Stimulated activated CD8-positive, alpha-beta memory T cell treated with anti-CD3 and anti-CD28 coated beads, Interleukin-4, amount 100 ng/mL, for 4 hours (primary cell): ENCODE measurements at places on chromosomes 3 and 15.

GRCh38 chr3:54772746-54773145 is 155.1 kb downstream of the LRTM1 start:
- no peak for DNase-seq

DNA sequence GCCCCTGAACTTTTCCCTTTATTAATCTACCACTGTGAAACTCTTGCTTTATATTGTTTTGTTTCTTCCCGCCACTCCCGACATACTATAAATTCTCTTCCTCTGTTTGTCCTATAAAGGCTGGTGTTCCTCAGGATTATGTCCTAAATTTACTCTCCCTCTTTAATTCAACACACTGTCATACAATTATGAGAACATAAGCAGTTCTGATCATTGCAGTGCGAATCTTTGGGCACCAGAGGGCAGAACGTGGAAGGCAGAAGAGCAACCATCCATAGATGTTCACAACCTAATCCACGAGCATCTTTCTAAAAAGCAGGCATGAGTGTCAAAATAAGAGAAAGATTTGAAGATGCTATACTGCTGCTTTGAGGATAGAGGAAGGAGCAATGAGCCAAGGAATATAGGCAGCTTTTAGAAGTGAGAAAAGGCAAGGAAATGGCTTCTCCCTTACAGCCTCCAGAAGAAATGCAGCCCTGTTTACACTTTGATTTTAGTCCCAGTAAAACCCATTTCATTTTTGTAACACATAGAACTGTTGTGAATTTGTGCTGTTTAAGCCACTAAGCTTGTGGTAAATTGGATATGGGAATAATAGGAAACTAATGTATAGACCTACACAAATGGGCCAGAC is 179.4 kb downstream of the GBE1 start:
- DNase-seq = no peak

GRCh38 chr15:96561593-96561992 is 231.1 kb downstream of the NR2F2 start:
- no peak for DNase-seq

GRCh38 chr3:148335612-148336011 is 362.1 kb upstream of the AGTR1 start:
- DNase-seq = no peak

DNA sequence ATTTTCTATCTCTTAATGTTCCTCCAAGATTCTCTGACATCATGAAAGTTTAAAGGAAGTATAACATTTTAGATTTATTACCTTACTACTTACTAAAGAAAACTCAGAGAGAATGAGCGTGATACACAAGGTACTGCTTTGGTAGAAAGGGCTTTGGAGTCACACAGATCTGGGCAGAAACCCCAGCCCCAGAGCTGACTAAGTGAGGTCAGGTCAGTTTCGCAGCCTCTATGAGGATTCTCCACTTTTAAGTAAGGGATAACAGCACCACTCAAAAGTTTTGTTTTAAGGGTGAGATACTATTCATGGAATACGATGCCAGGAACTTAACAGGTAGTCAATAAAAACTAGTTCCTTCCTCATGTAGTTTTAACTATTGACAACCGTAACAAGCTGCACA is 76.1 kb downstream of the CLDN11 start:
- DNase-seq = no peak

DNA sequence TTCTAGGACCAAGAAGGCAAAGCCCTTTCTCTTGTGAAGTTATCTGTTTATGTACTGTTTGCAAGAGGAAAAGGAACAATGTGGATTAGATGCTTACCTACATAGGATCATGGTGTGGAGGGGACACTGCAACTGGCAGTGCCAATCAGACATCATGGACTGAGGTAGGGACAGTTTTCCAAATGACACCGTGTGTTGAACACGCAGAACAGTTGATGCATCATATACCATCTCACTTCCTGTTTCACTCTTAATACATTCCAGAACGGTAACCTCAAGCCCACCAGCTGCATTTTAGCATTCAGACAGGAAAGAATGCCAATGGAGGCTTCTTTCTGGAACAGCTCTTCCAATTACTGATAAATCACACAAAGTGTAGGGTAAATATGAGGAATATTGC is 397.7 kb upstream of the LMCD1 start:
- DNase-seq = no peak

GRCh38 chr3:24372559-24373197 is 122.0 kb downstream of the THRB start:
- DNase-seq = no peak

DNA sequence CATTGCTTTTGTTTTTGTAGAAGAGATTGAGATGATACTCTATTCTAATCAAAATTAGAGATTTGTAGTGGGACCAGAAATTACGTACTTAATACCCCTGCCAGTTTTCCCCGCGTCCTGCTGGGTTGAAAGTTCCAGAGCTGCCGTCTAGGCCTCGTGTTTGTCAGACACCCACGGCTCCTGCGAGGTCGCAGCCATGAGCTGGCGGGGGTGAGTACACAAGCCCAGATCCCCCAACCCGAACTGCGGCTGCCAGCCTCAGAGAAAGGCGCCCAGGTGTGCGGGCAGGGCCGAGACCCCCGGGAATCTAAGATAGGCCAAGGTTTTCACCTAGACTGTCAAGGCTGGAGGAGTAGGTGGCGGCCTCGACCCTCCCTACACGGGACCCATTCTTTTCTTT is 26.3 kb downstream of the GPR160 start:
- no peak for DNase-seq

DNA sequence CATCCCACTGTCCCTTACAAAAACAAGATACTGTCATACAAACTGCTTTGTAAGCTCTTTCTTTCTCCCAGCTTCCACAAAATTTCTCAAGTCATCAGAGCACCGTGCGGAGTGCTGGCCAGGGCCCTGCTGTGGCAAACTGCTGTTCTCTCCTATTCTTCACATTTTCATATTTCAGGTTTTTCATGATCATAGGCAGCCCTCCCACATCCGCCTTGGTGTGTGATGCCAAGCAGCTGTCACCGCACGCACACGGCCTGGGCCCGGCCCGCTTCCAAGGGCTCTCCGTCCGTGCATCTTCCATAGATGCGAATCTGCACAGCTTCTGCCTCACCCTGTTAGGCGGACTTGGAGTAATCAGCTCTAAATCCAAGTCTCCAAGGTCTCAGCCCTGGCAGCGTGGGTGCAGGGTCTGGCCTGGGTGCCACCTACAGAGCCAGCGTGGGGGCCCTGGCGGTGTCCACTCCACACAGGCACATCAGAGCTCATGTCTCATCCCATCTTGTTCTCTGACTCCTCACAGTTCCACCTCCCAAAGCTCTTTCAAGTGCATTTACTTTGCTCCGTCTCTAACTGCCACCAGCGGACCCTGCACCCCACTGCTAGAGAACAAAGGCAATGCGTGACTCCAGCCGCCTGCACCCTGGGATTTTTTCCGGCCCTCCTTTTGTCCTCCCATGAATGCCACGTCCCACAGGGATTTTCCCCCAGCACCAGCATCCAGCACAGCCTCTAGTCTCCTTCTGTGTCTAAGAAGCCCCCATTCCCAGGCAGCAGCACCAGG is 27.2 kb downstream of the CYFIP1 start:
- no peak for DNase-seq

DNA sequence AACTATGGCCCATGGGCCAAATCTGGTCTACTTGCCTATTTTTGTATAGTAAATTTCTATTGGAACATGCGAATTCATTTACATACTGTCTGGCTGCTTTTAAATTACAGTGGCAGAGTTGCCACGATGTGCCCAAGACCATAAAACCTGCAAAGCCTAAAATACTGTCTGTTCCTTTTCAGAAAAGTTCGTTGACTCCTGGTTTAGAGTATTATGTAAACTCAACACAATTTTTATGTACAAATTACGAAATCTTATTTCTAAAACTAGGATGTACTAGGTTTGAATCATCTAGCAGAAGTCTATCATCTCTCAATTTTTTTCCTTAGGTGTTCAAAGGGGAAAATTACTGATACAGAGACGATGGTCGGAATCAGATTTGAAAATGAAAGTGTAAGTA is 26.9 kb downstream of the SENP2 start:
- DNase-seq = no peak

GRCh38 chr3:182327196-182327681 is 466.1 kb upstream of the ATP11B start:
- no peak for DNase-seq

- peak; percentile 29 for DNase-seq
Measured at GRCh38 chr15:40470423-40471104, at the start of gene CHST14. CHST14 (plus strand) TSS chr15:40470984; CDS start chr15:40471214, 230 bp downstream.

- DNase-seq = no peak
Measured at GRCh38 chr3:119401069-119401468, 62.3 kb downstream of the TMEM39A start.

- no peak for DNase-seq
Measured at GRCh38 chr3:191328383-191328961, 722 bp upstream of the CCDC50 start.

DNA sequence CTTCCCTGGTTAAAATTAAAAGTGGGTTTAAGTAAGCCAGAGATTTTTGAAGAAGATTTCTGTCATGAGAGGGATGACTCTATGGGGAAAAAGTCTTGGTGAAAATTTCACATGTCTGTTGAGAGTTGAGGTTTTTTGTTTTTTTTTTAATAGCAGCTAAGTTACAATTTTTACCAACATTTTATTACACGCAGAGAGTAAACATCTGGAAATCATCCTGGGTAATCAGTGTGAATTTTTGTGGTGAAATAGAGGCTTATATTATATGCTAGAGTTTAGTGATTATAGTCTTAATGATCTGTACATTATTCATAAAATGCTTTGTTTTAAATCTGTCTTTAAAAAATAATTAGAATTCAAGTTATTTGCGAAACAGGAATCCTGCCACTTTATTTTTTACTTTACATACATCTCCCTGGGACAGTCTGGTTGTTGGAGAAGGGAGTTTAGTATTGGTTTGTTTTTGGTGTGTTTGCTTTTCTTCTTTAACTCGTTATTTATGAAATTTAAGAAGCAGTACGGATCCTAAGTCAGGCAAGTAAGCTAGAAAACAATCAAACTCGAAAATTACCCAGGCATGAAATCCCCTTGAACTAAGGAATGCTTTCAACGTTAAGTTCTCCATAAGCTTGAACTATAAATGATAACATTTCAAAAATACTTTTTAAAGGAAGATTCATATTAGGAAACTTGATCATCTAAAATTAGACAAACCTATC is 143.4 kb upstream of the TSC22D2 start:
- DNase-seq = no peak

DNA sequence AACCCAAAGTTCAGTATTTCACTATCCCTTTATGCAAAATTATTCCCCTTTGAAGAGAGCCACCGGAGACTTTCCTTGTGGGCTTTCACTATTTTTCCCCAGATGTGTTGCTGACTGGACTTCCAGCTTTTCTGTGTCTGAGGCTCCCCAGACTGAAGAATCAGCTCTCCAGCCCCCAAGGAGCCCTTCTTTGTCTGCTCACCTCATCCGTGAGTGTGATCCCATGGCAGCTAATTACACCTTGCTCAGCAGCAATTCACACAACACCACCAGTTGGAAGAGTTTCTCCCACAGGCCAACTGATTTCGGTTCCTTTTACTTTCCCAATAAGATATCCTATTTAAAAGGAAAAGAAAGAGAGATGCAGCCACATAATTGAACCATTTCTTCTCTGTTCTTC is 249.5 kb upstream of the TRIM42 start:
- DNase-seq = no peak

DNA sequence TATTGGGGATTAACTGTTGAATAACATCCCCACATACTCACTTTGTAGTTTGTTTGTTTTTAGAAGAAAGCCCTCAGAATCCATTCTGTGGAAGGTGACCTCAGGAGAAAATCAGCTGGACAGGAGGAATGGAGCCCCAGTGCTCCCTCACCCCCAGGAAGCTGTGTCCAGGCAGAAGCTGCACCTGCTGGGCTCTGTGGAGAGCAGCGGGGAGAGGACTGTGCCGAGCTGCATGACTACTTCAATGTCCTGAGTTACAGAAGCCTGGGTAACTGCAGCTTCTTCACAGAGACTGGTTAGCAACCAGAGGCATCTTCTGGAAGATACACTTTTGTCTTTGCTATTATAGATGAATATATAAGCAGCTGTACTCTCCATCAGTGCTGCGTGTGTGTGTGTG is 14.0 kb downstream of the TIGIT start:
- no peak for DNase-seq

DNA sequence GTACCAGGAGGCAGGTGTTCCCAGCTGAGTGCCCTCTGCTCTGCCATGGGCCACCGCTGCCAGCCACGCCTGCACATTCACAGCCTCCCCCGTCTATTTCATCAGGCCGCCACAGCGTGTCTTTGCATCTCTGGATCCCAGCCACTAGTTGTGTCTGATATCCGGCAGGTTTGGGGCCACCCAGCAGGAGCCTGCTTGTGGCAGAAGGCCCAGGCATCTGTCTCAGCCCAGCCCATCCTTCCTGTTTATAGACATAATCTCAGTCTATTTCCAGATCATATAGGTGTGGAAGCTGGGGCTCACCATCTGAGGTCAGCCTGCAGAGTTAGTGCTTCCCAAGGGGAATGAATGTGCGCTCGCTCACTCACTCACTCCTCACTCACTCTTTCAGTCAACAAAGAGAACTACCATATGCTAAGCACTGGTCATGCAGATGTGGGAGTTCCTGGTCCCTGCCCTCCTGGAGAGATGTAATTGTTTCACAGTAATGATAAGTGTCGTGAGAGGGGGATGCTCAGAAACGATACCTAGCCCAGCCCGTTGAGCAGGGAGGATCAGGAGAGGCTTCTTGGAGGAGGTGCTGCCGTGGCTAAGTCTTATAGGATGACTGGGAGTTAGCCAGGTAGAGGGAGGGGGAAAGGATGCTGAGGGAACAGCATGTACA is 60.6 kb downstream of the FGD5 start:
- DNase-seq = no peak

- DNase-seq = no peak
Measured at GRCh38 chr3:183220828-183221227, 32.2 kb upstream of the B3GNT5 start.

DNA sequence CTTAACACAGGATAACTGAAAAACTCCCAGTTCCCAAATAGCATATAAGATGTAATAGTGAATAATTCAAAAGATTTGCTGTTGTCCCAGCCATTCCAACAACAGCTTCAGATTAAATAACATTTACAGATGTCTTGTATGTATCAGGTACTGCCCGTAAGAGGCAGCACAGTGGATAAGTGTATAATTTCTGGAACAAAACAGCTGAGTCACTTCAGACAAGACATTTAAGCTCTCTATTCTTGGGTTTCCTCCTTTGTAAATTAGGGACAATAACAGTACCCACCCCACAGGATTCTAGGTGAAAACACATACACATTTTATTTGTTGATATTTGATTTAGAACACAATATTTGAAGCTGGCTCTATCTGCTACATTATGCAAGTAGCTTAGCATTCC is 2.6 kb upstream of the WWTR1 start:
- DNase-seq = no peak

DNA sequence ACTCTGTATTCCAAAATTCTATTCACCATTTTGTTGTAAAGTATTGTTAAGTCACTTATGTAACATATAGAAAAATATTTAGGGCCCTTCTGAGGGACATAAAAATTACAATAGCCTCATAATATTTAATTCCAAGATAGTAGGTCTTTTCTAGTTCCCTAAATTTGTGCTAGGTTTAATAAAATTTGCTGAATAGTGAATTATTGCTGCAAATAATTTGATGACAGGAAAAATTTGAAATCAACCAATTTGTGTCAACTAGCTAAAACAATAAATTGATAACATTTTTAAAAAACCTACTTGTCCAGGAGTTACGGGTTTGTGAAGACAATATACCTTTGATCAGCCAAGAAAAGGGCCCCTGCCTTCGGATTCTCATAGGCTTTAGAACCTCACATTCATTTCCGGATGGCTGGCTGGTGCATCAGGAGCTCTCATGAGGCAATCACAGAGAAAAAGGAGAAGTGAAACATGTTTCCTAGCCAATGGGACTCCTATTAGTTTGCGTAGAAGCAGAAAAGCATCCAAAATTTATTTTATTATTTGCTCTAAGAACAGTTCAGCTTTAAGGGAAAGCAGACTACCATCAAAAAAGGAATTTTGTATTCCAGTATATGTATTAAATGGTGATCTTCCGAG is 177.2 kb downstream of the LRRC3B start:
- no peak for DNase-seq
